ENCODE measurements at places on chromosomes 1 and 21.

DNA sequence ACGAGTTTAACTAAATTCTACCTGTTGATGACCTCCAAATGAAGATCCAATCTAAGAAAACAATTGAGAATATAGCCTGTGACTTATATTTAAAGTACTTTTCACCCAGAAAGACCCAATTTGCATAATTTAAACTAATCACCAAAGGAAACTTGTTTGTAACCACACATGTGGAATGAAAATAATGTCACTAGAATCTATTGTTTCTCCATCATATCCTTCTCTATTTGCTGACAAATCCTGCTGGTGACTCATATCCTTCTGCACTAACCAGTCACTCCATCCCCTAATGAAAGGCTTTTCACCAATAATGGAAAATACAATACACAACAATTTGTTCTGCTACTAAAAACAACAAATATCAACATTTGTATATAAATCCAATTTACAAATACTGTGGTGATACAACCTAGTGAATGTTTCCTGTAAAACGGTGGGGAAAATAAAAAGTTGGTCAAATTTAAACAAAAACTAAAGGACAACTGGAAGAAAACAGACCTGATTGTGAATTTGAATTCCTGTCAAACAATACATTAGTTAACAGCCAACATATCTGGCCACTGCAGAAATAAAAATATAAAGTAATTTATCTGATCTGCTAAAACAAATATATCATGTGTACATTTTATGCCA, 6.5 kb downstream of the PTP4A2 start:
- no peak for DNase-seq

DNA sequence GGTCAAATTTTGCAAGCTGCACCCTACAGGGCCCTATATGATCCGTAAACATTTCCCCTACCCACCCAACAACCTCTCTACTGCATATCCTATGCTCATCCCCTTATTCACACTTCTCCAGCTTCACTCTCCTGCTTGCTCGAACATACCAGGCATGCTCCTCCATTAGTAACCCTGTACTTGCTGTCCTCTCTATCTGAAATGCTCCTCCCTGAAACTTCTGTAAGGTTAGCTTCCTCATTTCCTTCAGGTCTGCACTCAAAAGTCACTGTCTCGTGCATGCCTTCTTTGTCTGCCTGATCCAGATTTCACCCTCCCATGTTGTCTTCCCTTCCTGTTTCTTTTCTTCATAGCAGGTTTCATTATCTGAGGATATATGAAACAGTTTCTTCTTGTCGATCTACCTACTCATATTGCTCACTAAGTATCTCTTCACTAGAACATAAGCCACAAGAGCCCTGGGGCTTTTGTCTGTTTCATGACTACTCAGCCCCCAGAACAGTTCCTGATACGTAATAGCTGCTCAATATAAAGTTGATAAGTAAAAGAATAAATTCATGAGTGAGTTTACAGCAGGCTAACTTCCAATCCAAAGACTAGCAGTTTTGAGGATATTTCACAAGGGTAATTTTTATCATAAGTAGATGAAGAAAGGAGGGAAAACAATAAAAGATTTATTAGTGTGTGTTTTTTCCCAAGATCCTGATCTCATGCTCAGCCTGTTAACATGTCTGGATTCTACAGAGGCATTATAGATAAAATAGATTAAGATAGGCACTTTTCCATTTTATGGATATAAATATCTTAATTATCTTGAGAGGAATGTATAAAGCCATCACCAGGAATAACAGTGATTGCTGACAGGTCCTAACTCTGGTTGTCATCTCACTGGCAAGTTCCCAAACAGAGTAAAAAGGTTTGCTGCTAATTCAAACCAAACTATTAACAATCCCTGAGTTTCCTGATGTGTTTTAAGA, 392.5 kb upstream of the ESRRG start:
- DNase-seq, result no peak

GRCh38 chr1:198162091-198162767, 5.4 kb downstream of the NEK7 start:
- no peak for DNase-seq

DNA sequence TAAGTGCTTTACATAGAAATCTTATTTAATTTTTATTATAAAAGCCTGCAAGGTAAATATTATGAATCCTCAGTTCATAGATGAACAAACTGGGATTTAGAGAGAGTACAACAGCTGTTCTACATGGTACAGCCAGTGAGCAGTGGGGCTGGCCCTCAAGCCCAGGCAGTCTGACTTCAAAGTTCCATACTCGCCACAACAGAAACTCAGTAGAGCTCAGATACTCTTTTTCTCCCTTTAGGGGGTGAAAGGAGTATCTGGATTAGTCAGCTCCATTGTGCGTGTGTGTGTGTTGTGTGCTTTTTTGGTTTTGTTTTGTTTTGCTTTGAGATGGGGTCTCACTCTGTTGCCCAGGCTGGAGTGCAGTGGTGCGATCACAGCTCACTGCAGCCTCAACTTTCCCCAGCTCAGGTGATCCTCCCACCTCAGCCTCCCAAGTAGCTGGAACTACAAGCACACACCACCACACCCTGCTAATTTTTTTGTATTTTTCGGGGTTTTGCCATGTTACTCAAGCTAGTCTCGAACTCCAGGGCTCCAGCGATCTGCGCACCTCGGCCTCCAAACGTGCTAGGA, 378.5 kb downstream of the SMYD3 start:
- no peak for DNase-seq

DNA sequence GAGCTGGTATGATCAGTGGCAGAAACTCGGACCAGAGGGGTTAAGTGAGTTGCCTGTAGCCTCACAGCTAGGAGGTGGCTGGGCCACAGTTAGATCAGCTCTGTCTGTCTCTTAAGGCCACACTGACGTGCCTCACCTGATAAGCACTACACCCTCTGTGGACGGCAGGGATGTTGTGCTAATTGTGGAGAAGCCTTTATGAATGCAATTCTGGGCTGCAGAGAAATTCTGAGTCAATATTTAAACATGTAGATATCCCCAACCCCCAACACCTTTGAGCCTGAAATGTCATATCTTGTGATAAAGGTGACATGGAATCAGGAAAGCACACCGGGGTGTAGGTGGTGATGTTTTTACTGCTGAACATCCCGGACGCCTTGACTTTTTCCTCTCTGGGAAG, 88.3 kb downstream of the KCNJ6 start:
- DNase-seq, result no peak

DNA sequence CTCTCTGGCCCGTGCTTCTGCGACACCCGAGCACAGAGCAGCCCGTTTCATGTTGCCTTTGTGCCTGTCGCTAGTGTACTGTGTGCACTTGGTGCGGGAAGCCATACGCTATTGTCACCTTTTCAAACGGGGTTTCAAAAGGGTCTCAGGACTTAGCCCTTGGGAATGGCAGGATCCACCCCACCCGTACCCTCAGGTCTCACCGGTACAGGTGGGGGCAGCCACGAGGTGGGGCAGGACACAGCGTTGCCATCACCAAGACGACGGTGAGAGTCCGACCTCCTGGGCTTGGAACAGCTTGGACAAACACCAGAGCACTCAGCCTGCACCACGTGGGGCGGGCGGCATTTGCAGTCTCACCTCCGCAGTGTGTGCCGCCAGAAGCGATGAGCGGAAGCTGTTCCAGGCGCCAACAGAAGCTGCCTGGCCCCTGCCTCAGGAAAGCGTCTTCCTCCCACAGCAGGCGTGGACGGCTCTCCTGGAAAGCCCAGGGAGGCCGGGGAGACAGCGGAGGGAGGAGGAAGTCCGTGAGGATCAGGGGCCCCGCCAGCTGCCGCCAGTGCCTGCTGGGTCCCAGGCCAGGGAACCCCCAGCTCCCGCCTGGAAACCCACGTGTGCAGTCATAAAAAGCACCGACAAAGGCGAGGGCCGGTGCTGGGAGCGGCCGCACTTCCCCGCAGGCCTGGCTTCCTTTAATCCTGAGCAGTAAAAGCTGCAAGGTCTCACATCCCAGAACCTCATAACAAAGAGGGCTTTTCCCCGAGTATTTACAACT, 131.3 kb upstream of the ARHGEF16 start:
- no peak for DNase-seq

DNA sequence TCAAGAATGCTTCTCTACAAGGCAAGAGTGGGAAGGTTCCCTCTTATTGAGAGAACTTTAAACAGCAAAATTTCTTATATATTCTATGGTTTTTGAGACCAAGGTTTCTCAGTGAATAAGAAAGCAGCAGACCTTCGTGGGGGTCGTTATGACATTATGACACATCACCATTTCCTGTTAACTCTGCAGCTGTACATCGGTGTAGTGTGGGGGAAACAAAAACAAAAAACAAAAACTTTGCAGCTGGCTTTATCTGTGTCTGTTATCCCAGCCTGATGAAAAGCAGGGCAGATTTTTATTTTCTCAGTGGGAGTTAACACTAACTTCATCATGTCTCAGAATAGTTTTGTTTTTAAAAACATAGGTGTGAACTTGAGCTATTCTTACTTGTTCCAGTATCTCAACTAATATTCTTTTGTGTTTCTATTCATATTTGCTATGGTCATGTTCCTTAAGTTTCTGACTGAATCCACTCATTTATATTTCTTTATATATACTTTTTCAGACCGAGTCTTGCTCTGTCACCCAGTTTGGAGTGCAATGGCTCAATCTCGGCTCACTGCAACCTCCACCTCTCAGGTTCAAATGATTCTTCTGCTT, 2.1 kb downstream of the SDE2 start:
- DNase-seq, result no peak

GRCh38 chr1:70264839-70265238, 43.7 kb downstream of the SRSF11 start:
- no peak for DNase-seq

- no peak for DNase-seq
Observed at GRCh38 chr1:162171111-162171510, 101.6 kb downstream of the NOS1AP start.

DNA sequence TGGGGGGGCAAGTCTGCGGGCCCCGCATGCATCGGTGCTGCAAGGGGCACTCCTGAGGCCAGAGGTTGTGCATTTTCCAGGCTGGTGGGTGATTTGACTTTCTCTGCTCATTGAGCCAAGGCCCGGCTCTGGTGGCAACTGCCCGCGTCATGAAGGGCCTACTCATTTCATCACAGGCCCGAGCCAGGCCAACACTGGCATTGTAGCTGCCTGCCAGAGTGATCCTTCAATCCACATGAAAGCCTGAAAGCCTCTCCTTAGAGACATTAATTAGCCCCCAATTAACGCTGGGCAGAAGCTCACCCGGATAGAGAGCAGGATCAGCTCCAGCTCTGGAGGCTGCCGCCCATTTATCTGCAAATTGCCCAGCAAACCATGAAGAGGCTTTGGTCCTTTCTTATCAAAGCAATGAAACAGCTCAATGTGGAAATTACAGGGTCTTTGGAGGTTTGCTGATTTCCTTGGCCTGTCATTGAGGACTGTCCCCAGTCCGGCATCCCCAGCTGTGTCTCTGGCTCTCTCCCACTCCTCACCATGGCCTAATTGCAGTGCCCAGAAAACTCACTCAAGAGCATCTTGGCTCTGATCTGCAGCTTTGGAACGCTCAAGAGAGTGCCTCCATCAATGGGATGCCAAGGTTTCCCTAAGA, 50.4 kb upstream of the STUM start:
- DNase-seq, result no peak

DNA sequence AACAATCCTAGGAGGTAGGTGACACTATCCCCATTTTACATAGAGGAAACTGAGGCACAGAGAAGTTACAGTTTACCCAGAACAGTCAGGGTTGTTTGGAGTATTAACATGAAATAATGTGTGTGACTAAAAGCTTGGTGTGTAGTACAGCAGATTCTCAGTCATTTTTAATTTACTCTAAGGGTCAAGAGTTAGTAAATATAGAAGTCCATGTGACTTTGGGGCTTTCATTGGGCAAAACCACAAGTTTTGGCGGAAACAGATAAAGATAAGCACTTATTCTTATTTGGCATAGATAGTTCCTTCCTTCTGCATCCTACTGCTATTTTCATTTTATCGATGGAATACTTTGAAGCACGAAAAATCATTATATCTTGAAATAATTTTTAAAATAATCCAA, 128.5 kb downstream of the DNM3 start:
- DNase-seq, result no peak

GRCh38 chr1:218464871-218465270, 119.7 kb downstream of the TGFB2 start:
- no peak for DNase-seq

GRCh38 chr1:7048395-7048794, 263.1 kb downstream of the CAMTA1 start:
- no peak for DNase-seq

DNA sequence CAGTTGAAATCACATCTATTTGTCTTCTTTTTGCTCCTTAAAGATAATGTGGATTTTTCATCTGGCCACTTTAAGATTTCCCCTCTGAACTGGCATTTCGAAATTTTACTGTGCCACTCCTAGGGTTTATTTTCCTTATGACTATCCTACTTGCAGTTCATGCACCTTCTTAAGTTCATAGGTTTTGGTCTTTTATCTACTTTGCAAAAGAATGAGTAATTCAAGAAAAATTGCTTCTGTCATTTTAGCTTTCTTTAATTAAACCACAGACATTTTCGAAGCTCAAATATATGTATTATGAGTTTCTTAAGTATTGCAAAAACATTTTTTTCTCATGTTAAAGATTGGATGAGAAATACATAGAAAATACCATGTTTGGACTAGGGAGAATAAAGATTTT, 1244.8 kb upstream of the TMPRSS15 start:
- no peak for DNase-seq

- no peak for DNase-seq
Observed at GRCh38 chr1:93699503-93700168, 18.0 kb upstream of the BCAR3 start.

- DNase-seq, result no peak
Observed at GRCh38 chr1:57064379-57065140, 98.7 kb upstream of the C8B start.

GRCh38 chr1:150660584-150660983, 31.2 kb upstream of the ENSA start:
- DNase-seq, result no peak

GRCh38 chr1:162133566-162133965, 64.1 kb downstream of the NOS1AP start:
- no peak for DNase-seq

DNA sequence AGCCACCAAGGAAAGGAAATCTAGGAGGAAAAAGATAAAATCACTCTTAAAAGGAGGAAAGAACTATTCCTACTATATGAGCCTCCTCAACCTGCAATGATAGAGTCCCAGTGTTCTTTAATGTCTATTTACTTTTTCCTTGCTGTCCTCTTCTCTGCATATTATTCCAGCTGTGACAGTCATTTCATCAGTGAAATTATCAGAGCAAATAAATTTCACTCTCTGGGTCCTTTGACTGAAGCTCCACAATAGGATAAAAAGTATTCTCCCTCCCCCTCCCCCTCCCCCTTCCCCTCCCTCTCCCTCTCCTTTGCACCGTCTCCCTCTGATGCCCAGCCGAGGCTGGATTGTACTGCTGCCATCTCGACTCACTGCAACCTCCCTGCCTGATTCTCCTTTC, 107.5 kb upstream of the DPT start:
- no peak for DNase-seq

All from activated T-helper 1 cell treated with Interleukin-2 at 50 U/mL for 16 hours (primary cell).